C1 segment of cervical spinal cord (tissue), 14 donors: ENCODE measurements at places on chromosomes 7 and 10.

DNA sequence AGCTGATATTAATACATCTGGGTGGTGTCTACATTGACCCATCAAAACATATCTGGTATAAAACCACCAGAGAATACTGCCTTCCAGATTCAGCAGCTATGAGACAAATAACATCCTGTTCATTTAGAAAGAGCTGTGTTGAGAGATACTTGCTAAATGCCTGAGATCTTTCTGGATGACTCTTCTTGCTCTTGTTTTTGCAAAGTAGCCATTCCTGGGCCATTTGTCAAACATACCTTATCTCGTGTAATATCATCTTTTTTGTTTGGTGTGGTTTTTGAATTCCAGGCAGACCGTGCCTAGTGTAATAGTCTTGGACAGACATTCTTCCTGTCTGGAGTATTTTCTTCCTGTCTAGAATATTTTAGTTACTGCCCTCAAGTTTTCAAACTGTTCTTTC, 74.7 kb upstream of the PRR15 start:
- DNase-seq: no peak

DNA sequence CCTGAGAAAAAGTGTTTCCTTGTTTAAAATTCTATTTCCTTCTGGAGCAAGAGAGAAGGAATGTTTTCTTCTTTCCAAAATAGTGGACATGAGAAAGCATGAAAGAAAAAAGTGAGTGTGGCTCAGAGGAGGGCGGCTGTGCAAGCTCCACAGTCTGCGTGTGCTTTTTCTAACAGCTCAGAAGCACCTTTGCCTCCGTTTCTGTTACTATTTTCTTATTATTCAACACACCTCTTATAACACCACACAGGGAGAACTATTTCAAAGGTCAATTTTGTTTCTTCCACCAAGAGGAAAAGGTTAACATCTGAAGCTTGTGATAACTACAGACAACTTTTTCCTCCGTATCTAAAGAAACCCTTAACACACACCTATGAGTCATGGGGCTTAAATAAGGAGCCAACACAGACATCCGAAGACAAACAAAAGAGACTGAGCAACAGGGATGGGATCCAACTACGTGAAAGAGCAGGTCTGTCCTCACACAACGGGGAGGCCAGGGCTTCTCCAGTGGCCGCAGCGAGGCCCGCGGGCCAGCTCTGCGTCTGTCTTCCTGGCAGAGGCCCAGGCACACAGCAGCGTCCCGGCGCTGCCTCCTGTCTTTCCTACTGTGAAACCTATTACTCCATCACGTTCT, 36.2 kb upstream of the NCAPG2 start:
- no peak for DNase-seq

- DNase-seq: no peak
These were observed 25.3 kb downstream of the IL2RA start for GRCh38 chr10:6036861-6037321.

GRCh38 chr10:126207313-126207771, 180.9 kb downstream of the ADAM12 start:
- no peak for DNase-seq

DNA sequence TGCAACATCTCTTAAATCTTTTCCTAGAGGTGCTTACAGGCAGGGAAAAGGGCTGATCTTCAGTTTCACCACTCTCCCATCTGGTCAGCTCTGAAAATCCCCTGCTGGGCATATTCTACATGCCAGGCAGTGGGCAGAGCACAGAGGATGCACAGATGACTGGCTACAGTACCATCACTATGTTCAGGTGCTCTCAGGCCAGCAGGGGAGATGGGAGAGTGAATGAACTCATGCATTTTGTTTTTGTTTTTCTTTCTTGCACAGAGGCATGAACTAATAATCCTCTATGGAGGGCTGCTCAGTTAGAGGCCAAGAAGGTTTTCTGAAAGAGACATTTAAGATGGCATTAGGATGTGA, 19.3 kb downstream of the ELMO1 start:
- no peak for DNase-seq

DNA sequence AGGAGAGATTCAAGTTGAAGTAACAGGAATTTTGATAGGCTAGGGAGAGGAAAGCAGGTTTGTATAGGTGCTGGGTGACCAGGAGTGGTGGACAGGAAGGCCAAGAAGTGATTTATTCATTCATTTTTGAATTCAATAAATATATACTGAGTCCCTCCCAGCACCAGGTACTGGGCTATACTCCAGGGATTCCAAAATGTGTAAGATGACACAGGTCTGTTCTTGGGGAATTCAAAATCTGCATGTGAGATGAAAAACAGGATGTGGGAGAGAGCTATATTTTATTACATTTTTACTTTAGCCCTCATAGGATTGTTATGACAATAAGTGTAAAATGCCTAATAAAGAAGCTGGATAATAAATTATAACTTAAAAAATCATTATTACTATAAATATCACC, 134.9 kb downstream of the ANK3 start:
- DNase-seq: no peak

GRCh38 chr7:157253850-157254249, 83.0 kb upstream of the DNAJB6 start:
- DNase-seq: peak; percentile 19

DNA sequence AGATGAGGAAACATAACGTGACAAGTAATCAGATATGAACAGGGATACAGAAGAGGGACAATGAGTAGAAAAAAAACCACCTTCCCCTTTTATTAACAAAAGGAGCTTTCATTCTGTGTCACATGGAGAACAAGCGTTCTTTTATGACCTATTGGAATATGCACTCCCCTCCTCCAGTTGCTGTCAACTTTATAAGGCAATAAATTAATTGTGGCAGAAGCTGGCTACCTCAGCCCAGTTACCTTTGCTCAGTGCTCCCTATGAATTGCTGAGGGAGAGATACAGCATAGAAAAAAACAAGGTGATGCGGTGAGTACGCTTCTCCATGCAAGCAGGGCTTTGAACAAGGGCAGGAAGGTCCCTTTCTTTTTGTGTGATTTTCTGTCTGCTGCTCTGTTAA, at the start of gene MGAM2:
Gene MGAM2, plus strand, starts transcription at position 220 of the 400 bp plus-strand sequence. CDS start 5,156 bp downstream, outside the sequence.
- DNase-seq: no peak

- no peak for DNase-seq
These were observed 119.0 kb upstream of the EEPD1 start for GRCh38 chr7:36034020-36034419.

DNA sequence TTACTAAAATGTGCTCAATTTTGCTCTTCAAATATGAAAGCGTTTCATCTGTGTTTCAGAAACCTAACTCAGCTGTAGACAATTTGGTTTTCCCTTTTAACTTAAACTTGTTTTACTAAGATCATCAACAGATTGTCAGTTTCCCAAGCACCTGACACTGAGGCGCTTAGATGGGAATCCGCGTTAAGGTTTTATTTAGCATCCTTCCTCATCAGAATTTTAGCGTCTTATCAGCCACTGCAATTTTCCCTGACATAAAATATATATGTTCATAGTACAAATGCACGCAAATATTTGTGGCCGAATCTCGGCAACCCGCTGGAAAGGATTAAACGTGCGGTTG, 1.2 kb downstream of the SGCE start:
- no peak for DNase-seq

DNA sequence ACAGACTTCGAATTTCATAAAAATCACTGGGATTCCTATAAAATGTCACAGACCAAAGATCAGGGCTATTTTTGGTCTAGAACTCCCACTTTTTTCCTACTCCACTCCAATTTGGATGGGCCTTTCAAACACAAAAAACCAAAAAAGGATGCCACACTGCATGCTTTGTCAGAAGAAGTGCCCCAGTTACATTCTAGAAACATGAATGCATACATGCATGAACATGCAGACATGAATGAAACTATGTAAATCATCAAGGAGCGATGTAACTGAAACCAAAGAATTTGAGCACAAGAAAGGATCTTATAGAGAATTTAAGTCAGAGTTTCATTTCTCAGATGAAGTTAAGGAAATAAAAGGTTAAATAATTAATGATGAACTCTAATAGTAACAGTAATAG, 31.8 kb upstream of the FAM133B start:
- DNase-seq: no peak
